ENCODE measurements at places on chromosomes 1 and 21.

- DNase-seq, result no peak
Observed at GRCh38 chr1:207923561-207923960, 12.6 kb upstream of the CD34 start.

- DNase-seq, result no peak
Observed at GRCh38 chr1:165355977-165356811, at the start of gene LMX1A. TSS of gene LMX1A (minus strand) at chr1:165356715. CDS start at chr1:165355559, 1,156 bp downstream.

GRCh38 chr21:46109313-46110221, 11.7 kb downstream of the COL6A2 start:
- DNase-seq, result no peak

DNA sequence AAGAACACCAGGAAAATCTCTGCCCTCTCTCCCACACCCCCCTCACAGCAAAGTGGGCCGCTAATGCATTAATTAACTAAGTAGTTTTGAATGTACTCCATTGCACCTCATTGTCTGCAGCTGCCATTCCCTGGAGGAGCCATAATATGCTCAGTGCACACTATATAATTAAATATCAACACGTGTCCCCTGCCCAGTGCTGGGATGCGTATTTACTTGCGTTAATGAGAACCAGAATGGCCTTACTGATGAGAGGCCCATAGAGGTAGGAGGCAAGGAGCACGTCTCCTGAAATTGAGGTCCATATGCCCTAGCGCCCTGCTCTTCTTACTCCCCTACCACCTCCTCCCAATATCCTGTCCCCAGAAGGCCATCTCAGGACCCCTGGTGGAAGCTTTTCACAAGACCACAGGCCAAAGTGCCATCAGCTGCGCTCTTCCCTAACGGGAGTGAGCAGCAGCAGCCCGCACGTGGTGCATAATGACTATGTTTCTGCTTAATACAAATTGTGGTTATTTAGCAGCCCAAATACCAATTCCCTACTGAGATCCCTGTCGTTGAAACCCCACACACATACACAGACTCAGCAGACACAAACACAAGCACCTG, 76.8 kb downstream of the PLXNA2 start:
- DNase-seq, result no peak

- no peak for DNase-seq
Observed at GRCh38 chr1:53413175-53414001, 45.8 kb upstream of the DMRTB1 start.

- DNase-seq, result no peak
Observed at GRCh38 chr1:62905309-62905708, 121.4 kb downstream of the ATG4C start.

DNA sequence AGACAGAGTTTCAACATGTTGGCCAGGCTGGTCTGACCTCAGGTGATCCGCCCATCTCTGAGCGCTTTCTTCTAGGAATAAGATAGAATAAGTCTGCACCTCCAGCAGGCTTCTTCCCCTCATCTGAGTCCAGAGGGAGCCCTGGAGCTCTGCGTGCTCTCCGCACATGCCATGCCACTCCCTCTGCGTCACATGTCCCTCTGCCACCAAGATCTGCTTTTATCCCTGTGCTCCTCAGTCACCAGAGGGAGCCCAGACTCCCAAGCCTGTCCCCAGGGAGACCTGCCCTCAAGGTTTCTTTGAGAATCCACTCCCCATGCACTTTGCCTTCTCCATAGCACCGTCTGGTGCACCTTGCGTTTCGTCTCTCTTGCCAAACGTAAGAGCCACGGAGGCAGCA, 213.0 kb downstream of the CAMTA1 start:
- no peak for DNase-seq

- DNase-seq, result no peak
Observed at GRCh38 chr1:56227886-56228285, 351.5 kb downstream of the PLPP3 start.

GRCh38 chr1:64748222-64748621, 3.3 kb downstream of the RAVER2 start:
- no peak for DNase-seq

- no peak for DNase-seq
Observed at GRCh38 chr1:64043288-64043687, 160.1 kb upstream of the UBE2U start.

DNA sequence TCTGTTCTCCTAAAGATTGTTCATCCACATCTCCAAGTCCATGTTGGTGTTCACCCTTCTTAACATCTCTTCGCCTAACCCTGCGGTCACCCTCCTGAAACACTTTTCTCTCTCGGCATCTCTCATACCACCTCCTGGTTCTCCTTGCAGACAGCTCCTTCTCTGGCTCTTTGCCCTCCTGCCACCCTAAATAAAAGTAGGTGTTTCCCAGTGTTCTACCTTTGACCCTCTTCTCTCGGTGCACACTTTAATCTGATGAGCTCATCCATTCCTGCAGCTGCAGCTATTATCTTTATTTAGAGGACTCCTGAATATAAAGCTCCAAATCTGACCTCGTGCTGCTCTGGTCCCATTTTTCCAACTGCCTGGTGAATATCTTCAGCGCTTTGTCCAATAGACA, 126.9 kb downstream of the TMEM53 start:
- no peak for DNase-seq

- DNase-seq, result no peak
Observed at GRCh38 chr1:218205721-218206120, 79.4 kb upstream of the RRP15 start.

- peak; percentile 18 for DNase-seq
Observed at GRCh38 chr1:179230251-179230650, 774 bp upstream of the ABL2 start.

DNA sequence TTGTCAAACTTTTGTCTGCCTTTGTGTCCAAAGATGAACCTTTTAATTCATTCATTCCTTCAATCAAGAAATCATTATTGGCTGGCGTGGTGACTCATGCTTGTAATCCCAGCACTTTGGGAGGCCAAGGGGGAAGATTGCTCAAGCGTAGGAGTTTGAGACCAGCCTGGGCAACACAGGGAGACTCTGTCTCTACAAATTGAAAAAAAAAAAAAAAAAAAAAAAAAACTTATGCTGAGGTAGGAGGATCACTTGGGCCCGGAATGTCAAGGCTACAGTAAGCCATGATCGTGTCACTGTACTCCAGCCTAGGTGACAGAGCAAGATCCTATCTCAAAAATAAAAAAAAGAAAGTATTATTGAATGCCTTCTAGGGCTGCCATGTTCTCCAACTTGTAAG, 51.3 kb upstream of the CXADR start:
- DNase-seq, result no peak

DNA sequence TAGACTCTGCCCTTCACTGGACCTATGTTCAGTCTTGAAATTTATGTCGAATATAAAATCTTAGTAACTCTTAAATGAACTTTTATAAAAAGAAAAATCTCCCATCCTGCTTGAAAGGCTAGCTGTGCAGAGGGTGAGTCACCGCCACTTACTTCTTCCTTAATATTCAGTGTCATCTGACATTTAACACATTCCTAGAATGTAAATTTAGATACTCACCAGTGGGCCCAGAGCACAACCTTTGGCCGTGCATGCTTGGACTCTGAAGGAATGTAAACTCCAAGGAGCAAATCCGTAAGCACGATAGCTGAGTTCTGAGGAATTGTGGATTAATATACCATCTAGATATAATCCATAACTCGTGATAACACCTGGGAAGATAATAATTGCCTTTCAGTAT, 403.3 kb downstream of the KCTD3 start:
- DNase-seq, result no peak

GRCh38 chr21:27564684-27565301, 597.9 kb upstream of the ADAMTS5 start:
- DNase-seq, result peak; percentile 2

DNA sequence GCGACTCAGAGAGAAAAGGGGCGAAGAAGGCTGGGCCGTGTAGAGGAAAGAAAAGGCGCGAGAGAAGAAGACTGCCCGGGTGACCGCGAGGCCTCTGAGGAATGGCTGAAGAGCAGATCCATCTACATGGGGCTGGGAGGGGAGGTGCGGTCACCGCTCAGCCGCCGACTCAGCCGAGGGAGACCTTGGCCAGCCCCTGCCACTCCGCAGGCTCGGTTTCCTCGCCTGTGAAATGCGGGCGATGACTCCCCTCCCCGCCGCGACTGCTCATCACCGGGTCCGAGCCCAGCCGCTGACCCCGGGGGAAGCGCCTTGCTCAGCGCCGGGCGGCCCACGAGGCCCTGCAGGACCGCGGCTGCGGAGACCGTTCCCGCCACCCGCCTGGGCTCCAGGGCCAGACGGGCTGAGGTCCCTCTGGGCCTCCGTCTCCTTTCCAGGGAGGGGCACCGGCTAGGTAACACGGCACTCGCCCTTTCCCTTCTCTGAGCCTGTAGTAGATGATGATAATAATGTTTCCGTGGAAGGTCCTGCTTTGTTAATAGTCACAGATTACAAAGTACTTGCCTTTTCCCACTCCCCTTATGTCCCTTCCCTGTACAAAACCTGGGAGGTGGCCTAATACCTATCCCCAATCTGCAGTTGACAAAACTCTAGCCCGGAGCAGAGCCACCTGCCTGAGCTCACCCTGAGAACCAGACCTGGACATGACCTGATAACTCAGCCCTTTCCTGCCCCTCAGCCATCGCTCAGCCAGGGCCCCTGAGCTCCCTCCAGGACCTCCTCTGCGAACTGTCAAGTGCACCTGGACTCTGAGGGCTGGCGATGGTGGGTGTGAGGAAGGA, 1.6 kb upstream of the BSND start:
- DNase-seq, result no peak

GRCh38 chr1:213179784-213180183, 128.7 kb downstream of the RPS6KC1 start:
- no peak for DNase-seq

GRCh38 chr1:6599141-6599975, 3.3 kb downstream of the KLHL21 start:
- no peak for DNase-seq

GRCh38 chr1:195789321-195789720, 818.9 kb downstream of the KCNT2 start:
- DNase-seq, result no peak

GRCh38 chr1:219568733-219569132, 44.2 kb downstream of the ZC3H11B start:
- DNase-seq, result no peak

DNA sequence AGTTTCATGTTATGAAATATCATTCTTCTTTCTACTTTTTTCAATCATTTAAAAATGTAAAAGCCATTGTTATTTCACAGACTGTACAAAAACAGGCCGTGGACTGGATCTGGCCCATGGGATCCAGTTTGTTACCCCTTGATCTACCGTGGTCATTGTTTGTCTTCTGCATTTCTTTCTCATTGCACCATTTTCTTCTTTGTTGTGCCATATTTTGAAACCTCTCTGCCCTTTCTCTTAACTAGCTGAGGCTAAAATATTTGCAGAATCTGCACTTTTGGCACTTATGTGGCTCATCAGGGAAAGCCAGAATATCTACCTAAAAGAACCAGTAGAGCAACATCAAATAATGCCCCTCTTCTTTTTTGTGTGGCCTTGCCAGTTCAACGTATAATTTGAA, 50.5 kb downstream of the DNAJC6 start:
- no peak for DNase-seq

DNA sequence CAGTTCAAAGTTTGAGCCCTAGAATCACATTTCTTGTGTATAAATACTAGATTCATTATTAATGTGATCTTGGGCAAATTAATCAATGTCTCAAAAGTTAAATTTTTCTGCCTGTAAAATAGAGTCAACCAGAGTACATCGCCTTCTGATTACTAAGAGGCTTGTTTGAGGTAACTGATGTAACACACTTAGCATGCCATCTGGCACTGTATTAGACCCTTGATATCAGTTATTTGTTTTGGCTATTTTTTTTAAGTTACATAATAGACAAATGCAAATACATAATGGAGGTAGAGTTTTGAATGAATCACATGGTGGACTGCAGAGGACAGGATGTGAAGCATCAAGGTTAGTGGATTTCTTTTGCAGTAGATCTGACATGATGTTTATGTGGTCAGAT, 298.4 kb downstream of the ADGRL2 start:
- no peak for DNase-seq

DNA sequence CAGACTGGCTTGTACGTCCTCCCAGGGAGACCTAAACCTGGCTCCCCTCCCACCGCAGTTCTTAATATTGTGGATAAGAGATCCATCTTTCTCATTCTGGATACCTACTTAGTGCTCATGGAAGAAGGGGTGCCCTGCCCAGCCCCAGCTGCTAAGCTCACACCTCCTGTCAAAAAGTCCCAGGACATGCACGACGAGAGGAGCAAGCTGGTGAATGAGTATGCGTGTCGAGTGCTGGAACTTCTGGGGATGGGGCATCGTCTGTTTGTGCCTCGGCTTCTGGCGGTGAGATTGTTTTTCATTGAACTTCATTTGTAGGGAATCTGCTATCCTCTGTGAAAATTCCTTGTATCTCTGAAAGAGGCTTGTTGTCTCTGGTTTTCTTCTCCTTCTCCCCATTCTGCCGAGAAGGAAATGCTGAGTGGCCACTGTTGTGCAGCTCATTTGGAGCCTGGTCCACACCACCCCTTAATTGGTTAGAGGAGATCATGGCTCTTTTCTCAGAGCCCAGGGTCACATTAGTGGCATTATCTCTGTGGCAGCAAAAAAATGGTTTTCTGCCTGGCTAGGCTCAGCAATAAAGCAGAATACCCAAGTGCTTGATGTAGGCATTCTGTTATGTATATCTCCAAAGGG, 199.4 kb upstream of the CACYBP start:
- no peak for DNase-seq

DNA sequence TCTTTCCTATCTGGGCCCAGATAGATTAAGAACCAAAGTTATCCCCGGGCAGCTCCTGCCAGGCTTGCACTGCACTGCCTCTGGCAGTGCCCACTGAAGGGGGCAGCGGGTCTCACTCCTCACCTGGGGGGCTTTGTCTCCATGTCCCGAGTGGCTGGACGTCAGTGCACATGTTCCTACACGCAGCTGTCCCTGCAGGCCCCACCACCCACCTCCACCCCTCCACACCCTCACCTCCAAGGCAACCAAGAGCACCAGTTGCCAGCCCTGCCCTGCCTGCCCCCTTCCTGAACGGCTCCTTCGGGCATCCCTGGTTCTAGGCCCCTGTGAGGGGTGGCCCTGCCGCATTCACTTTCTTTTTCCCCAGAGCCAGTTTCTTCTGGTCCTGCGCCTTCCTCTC, 147.2 kb downstream of the PEX14 start:
- no peak for DNase-seq

- no peak for DNase-seq
Observed at GRCh38 chr21:33036430-33037162, 10.9 kb downstream of the OLIG2 start.

DNA sequence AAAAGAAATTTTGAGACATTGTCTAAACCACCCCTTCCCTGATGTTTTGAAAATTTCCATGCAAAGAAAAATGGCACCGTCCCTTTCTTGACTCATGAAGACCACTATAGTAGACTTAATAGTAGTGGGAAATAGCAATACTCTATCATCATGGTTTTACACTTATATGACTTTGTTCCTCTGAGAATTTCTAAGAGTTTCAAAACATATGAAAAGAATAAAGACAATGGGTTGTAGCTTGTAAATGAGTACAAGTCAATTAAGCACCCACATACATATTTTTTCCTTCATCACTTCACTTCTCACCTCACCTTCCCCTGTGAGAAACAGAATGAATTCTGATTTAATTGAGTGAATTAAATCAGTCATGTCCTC, 151.7 kb downstream of the LYPLAL1 start:
- no peak for DNase-seq

- peak; percentile 71 for DNase-seq
Observed at GRCh38 chr21:39788383-39788782, 43.4 kb downstream of the IGSF5 start.

Data from frontal cortex (tissue), 4 donors.